Thoracic aorta (tissue), 2 donors: ENCODE measurements at places on chromosomes 7 and 10. TPM values are rescaled to one million over a fixed set of nuclear protein-coding genes. Genes with fewer than 3 reads are reported as not detected.

GRCh38 chr10:4137299-4137698, 352.3 kb upstream of the KLF6 start:
- no peak overlapping the region for H3K27ac ChIP-seq
- no peaks in the 10 kb centered on the region for H3K27me3 ChIP-seq
- no peaks in the 10 kb centered on the region for H3K36me3 ChIP-seq
- H3K4me1 ChIP-seq = no peaks in the 10 kb centered on the region

- DNase-seq = no peak
- no peak overlapping the region for H3K27ac ChIP-seq
- H3K36me3 ChIP-seq = no peaks in the 10 kb centered on the region
- no peaks in the 10 kb centered on the region for H3K27me3 ChIP-seq
These were observed 18.5 kb downstream of the RAMP3 start for GRCh38 chr7:45176091-45176490.

DNA sequence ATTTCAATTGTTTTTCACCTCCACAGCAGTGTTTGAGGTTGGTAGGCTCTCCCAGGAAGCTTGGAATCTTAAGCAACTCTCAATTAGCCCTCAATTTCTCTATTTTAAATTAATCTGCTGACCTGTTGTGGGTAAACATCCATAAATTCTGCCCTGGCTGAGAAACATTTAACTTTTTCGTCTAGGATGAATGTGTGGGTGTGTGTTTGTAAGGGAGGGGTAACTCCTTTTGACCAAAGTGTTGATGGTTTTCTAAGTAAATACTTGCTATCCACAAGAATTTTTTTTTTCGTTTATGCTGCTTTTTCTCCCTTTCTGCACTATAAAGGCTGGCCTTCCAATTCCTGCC, 973 bp downstream of the PPP3CB start:
- H3K27me3 ChIP-seq = no peaks in the 10 kb centered on the region
- H3K36me3 ChIP-seq = no peaks in the 10 kb centered on the region
- peak overlapping the region; percentile 97 for H3K27ac ChIP-seq
- DNase-seq = no peak

DNA sequence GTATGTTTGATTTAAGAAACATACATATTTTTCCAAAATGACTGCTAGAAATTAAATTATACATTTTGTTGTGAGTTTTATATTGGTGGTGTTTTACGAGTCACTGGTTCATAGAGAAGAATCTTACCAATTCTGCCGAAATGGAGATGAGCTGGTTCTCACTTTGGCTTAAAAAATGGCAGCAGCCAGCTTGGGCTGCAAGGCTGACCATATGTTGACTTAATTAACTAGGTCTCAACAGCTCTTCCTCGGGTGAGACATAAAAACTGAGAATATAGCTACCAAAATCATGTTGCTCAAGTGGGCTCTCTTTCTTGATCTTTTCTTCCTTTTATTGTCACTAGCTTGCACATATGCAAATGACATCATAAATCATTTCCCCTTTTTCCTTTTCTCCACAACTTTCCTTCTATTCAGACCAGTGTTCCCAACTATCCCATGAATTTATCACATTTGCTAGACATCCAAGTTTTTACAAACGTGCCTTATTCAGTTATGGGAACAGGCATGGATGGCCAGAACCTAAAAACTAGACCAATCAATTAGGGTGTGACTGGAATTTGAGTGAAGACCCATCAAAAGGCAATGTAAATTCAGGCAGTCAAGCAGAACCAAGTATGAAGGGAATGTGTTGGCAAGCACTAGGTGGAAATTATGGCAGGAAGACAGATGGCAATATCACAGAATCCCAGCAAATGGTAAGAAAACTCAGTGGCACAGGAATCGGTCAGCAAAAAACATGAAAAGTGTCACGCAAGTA, 6.4 kb upstream of the TSPAN12 start:
- no peak overlapping the region for H3K27ac ChIP-seq
- DNase-seq = no peak
- H3K4me3 ChIP-seq = no peak overlapping the region
- no peaks in the 10 kb centered on the region for H3K36me3 ChIP-seq
- peaks cover 12% of the 10 kb centered on the region for H3K4me1 ChIP-seq

GRCh38 chr10:28095791-28096378, 97.0 kb upstream of the ODAD2 start:
- H3K27me3 ChIP-seq = no peaks in the 10 kb centered on the region
- no peak overlapping the region for H3K4me3 ChIP-seq
- DNase-seq = no peak
- H3K4me1 ChIP-seq = no peaks in the 10 kb centered on the region
- H3K36me3 ChIP-seq = no peaks in the 10 kb centered on the region

DNA sequence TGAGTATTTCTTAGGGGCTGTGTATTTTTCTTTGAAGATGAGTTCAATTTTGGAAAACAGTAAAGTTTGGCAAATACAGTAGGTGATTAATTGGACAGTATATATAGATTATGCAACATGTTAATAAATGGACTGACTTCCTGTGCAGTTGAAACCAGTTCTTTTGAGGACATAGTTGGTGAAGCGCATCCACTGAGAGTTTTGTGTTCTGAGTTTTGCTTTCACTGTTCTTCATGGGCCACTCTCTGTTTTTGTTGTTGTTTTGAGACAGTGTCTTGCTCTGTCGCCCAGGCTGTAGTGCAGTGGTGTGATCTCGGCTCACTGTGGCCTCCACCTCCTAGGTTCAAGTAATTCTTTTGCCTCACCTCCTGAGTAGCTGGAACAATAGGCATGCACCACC, 109.0 kb downstream of the SDHAF3 start:
- H3K4me1 ChIP-seq = no peaks in the 10 kb centered on the region
- no peak overlapping the region for H3K27ac ChIP-seq
- H3K4me3 ChIP-seq = no peak overlapping the region
- H3K27me3 ChIP-seq = no peaks in the 10 kb centered on the region
- DNase-seq = no peak

DNA sequence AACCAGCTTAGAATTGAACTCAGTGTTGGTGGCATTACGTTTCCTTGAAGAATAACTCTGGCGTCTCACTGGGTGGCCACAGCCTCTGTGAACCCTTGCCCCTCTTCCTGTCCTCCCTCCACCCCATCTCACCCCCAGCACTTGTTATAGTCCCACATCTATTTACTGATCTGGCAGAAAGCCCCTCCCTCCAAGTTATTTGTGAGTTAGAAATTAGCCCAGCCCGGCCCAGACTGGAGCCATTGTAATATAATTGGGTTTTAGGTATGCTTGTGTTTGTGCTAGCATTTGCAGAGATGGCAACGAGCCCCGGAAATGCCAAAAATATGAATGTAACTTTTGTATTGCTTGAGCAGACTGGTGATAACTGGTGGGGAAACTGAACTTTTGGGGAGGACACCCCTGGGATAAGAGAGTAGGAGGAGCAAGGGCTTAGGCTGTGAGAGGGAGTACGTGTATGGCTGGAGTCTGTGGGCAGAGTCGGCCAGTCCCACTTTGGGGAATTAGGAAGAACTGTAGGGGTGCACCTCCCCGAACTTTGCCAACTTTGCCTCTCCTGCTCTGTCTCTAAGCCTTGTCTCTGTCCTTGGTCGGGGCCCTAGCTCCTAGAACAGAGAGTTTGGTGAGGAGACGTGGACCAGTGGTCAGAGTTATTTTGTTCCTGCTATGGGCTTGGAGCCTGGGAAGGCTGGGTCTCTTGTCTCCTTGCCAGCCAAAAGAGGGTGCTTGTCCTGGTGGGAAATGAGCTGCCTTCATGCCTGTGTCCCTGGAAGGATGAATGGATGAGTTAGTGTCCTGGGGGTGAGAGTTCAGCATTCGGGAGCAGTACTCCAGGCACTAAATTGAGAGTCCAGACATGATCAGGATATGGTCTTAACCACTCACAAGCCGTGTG, 19.3 kb upstream of the TRIM8 start:
- DNase-seq = no peak
- no peaks in the 10 kb centered on the region for H3K27me3 ChIP-seq
- peaks cover 100% of the 10 kb centered on the region for H3K4me1 ChIP-seq
- H3K27ac ChIP-seq = peak overlapping the region; percentile 92
- H3K4me3 ChIP-seq = no peak overlapping the region

DNA sequence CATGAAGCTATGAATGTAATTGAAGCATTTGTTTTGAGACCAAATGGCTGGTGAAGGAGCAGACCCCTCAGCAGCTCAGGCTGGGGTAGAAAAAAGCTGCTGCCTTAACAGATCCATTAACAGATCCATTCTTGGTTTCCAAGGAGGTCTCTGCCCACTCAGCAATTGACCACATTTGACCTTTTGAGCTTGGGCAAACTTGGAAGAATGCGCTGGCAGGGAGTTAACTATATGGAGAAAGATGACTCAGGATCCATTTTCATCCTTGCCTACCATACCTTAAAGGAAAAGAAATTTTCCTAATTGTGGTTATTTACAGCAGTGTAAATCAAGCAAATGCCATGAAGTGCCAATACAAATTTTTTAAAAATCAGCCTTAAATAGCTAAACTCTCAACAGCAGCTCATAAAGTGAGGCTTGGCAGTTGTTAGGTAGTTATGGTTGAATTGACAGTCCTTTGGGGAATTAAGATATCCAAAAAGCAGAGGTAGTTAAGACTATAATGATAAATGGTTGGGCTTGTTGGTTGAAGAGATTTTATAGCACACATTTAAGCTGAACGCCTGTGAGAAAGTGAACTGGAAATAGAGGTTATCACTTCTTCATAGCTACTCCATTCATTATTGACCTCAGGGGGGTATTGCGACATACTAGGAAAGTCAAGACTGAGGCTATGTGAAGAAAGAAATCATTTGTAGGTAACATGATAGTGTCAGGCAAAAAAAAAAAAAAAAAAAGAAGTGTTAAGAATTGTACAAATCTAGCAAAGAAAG, 83.9 kb downstream of the MKX start:
- no peak for DNase-seq
- H3K4me3 ChIP-seq = no peak overlapping the region
- no peaks in the 10 kb centered on the region for H3K27me3 ChIP-seq
- no peaks in the 10 kb centered on the region for H3K4me1 ChIP-seq
- no peak overlapping the region for H3K27ac ChIP-seq
- no peaks in the 10 kb centered on the region for H3K36me3 ChIP-seq

- no peaks in the 10 kb centered on the region for H3K27me3 ChIP-seq
- DNase-seq = no peak
- H3K4me1 ChIP-seq = peaks cover 8% of the 10 kb centered on the region
These were observed 407.7 kb downstream of the PARD3 start for GRCh38 chr10:34407324-34407805.

DNA sequence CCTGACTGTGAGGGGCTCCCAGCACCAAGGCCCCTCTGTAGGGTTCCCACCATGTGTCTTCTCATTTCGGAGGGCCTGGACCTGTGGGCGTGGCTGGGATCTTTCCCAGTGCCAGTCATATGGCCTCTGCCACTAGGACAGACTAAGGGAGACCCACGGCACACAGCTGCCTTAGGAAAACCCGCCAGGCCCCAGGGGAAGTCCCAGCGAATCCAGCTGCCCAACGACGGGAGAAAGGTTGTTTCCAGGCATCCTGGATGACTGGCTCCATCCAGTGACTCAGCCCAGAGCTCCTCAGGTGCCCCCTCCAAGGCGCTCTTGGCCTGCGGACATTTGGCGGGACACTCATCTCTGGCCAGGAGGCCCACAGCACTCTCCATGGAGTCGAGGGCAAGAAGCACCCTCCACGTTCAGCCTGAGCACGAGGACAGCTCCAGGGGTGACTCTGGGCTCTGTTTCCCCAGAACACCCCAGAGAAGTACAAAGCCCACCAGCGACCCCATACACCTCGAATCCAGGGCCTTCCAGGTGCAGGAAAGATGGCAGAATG, 39.9 kb downstream of the PWWP2B start:
- no peaks in the 10 kb centered on the region for H3K27me3 ChIP-seq
- no peaks in the 10 kb centered on the region for H3K4me1 ChIP-seq
- no peak overlapping the region for H3K4me3 ChIP-seq
- no peak overlapping the region for H3K27ac ChIP-seq
- DNase-seq = no peak

GRCh38 chr10:74163319-74164068, 12.5 kb downstream of the ADK start:
- no peak for DNase-seq
- H3K27me3 ChIP-seq = no peaks in the 10 kb centered on the region
- no peak overlapping the region for H3K27ac ChIP-seq
- H3K4me1 ChIP-seq = peaks cover 12% of the 10 kb centered on the region

DNA sequence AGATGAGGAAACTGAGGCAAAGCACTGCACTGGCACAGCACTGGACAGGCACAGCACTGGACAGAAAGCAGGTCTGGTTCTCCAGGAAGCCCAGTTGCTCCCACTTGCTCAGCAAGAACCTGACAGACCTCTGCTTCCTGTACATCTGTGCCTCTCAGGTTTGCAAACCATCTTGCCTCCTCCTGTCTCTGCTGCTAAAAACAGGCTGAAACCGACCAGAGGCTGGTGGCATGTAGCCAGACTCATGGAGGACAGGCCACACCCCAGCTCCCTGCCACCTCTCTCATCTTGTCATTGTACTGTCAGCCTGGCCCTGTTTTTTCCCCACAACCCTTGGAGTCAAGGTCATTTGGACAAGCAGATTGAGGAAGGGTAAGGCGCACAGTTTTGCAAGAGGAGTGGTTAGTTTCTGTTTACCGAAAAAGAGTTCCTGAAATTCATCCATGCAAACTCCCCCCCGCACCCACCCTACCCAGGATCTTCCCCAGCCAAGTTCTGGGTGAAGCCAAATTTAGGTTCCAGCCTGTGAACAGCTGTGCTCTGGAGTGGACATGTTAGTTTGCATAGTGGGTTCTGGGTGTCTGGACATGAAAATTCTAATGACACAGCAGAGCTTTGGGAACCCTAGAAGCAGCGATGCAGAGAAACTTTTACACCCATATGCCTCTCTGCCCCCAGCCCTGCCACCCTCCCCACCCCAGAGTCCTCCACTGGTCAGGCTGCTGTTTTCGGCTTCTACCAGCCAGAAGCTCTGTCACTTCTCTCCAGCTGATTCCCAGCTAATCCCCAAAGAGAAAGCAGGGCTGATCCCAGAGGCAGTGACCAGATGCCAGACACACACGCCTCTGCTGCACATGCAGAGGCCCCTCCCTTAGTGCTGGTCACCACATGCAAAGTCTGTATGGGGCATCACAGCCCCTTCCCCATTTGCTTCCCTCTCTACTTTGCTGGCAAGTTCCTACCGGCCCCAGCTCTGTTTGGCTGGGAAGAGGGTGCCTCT, 8.5 kb upstream of the C10orf105 start:
- peaks cover 14% of the 10 kb centered on the region for H3K4me1 ChIP-seq
- no peaks in the 10 kb centered on the region for H3K27me3 ChIP-seq
- H3K4me3 ChIP-seq = peak overlapping the region; percentile 8
- peak overlapping the region; percentile 12 for H3K27ac ChIP-seq
- DNase-seq = no peak
- no peaks in the 10 kb centered on the region for H3K36me3 ChIP-seq

- no peak for DNase-seq
- no peak overlapping the region for H3K27ac ChIP-seq
- no peaks in the 10 kb centered on the region for H3K27me3 ChIP-seq
- H3K4me3 ChIP-seq = peak overlapping the region; percentile 52
- no peaks in the 10 kb centered on the region for H3K36me3 ChIP-seq
These were observed 61.4 kb downstream of the ST7 start for GRCh38 chr7:117014673-117015133.

GRCh38 chr7:6640246-6640721, 3.2 kb downstream of the ZNF316 start:
- H3K27ac ChIP-seq = no peak overlapping the region
- DNase-seq = no peak
- H3K36me3 ChIP-seq = peaks cover 35% of the 10 kb centered on the region
- peaks cover 18% of the 10 kb centered on the region for H3K4me1 ChIP-seq
- no peak overlapping the region for H3K4me3 ChIP-seq
- H3K27me3 ChIP-seq = no peaks in the 10 kb centered on the region

The SORBS1 gene
- 1,110 TPM for total RNA-seq

The IL6 gene
- total RNA-seq = 15.7 TPM

The FKBP6 gene
- total RNA-seq = not detected

The AFAP1L2 gene
- total RNA-seq = 7.7 TPM

The CCL26 gene
- not detected for total RNA-seq

The LOXL4 gene
- total RNA-seq = 24.5 TPM

The CISD1 gene
- total RNA-seq = 6.8 TPM

The PAPOLB gene
- 0.68 TPM for total RNA-seq

The TFR2 gene
- total RNA-seq = 1.9 TPM

The COBL gene
- 1.4 TPM for total RNA-seq

The ERVW-1 gene
- not detected for total RNA-seq
